ENCODE measurements at places on chromosomes 12 and 14.

DNA sequence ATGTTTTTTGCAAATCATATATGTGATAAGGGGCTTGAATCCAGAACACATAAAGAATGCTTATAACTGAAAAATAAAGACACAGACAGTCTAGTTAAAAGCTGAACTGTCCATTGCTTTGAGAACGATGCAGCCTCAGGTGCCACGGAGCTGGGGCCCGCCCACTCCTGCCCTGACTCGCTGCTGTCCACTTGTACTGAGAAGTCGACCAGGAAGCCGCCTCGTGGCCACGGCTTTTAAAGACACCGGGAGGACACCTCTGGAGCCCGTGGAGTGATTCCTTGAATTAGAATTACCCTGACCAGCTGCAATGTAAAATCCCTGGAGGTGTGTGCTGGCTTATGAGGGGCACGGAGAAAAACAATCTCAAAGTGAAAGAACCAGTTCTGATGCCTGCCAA is 23.9 kb upstream of the TEX22 start:
- DNase-seq = no peak

- DNase-seq = no peak
These were observed 326.9 kb downstream of the TMEM121 start for GRCh38 chr14:105853089-105853906.

DNA sequence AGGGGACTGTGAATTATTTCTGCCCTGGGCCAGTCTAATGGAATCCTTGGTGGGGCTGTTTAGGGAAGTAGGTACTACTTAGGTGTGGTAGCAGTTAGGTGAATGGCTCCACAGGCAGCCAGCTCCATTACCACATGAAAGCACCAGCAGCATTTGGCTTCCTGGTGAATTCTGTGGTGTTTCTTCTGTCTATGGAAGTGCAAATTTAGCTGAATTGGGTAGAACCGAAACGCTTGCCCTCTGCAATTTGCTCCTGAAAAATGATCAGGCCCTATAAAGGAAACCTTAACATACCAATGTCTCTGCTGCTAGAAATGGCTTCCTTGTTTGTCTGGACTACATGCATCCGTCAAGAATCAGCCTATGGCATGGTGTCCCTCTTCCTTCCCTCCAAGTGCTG is 16.4 kb downstream of the FLRT2 start:
- no peak for DNase-seq

GRCh38 chr12:57434517-57435223 is at the start of gene INHBC:
Gene INHBC (plus strand): TSS chr12:57434784. CDS start chr12:57434887, 103 bp downstream.
- no peak for DNase-seq

DNA sequence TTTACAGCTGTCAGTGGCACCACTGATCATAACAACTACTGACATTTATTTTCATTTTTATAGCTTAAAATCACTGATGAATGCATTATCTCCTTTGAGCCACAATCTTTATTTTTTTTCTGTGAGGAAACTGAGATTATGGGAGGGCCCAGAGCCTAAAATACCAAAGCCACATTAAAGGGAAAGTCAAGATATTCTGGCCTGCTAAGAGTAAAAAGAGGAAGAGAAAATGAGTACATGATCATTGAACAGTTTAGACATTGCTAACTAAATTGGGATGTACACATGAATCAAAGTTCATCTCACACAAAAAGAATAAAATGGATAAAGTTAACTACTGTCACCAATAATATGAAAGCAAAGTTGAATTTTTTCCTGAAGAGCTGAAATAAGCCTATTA is 170.5 kb upstream of the GARIN2 start:
- DNase-seq = no peak

DNA sequence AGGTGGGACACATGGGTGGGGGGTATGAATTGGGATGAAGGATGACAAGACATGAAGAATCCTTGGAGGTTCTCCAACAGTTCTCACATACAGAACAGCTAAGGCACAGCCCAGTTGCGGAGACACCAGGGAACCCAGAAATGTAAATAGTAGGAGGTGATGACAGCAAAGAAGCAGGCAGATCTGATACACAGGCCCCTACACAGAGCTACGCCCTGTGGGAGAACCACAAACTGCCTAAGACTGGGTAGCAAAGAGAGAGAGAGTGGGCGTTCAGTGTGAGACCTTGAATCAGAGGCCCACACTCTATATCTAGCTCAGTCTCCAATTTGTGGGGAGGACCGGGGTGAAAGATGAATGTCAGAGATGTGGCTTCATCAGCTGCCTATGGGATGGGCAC is 9.5 kb upstream of the NUMB start:
- no peak for DNase-seq
